Central memory CD4-positive, alpha-beta T cell (primary cell): ENCODE measurements at places on chromosomes 2 and 18.

DNA sequence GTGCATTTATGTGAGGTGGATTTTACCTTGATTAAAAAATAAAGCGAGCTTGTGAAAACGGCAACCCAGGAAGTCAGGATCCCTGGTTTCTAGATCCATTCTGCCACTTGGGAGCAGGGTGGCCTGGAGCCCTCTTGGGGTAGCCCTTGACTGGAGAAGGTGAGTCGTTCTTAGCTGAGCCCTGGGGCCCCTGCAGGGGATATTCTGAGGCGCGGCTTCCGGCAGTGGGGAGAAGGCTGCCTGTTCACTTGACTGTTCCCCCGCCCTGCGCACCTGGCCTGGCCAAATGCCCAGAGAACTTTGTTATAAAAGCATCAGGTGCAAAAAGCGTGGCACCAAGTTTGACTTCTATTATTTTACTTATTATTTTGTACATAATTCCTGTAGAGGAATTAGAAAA is 221.9 kb downstream of the DYSF start:
- DNase-seq = no peak

- no peak for DNase-seq
These were observed 98.2 kb downstream of the TPO start for GRCh38 chr2:1511455-1511854.

- DNase-seq = no peak
These were observed 65.1 kb downstream of the CAB39 start for GRCh38 chr2:230777721-230778120.

DNA sequence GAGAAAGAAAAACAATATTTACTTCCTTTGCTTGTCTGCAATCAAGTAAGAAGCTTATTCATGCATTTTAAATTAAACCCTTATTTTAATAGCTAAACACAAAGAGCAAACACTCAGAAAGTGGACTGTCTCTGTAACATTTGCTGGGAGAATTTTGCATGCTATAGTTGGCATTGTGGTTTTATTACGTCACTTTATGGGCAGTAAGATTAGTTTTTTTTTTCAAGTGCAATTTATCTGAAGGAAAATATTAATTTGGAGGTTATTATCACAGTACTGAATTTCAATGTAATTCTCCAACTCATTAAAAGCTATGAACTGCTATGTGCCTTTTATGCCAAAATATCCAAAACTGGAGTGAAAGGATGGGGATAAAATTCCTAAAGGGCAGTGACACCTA is 103.3 kb downstream of the TMEFF2 start:
- DNase-seq = no peak

- DNase-seq = no peak
These were observed 231.4 kb downstream of the LRRTM1 start for GRCh38 chr2:80073134-80073561.
